ENCODE measurements at places on chromosomes 2 and 18.

DNA sequence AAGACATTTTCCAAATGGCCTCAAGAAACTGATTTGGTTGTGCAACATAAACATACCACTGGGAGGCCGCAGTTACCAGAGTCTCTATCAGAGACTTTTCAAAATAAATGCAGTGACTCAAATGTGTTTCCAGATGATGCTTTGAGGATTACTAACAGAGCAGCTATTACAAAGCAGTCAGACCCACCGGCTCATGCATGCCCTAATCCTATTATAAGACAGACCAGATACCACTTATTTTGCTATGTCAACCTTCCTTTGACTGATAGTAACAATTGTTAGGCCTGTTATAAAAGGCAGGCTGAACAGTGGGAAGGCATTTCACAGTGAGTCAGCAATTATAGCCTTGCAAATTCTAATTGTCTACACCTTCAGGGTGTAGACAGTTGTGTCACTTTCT is 217.7 kb downstream of the LRRTM1 start:
- DNase-seq: no peak

DNA sequence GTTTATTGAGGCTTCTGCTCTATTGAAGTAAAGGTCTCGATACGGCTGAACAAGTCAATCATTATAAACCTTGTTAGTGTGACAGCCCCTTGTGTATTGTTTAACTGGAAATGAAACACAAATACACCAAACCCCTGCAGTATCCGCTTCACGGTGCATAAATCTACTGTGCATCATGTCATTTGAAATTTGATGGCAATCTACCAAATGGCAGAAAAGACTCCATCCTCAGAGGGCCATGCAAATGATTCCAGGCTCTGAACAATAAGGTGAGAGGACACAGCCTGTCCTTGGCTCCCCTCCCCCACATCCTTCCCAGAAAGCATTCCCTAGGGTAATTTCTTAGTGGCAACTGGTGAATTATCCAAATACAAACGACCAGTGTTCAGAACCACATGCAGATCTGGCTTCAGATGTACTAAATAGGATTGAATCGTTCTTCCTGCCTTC is 80.6 kb downstream of the ADCYAP1 start:
- no peak for DNase-seq

- DNase-seq: no peak
Measured at GRCh38 chr2:195148004-195148403, 509.0 kb upstream of the SLC39A10 start.

GRCh38 chr2:101753720-101754490 is 56.4 kb downstream of the MAP4K4 start:
- DNase-seq: no peak

GRCh38 chr2:230591850-230592249 is 120.8 kb upstream of the CAB39 start:
- DNase-seq: no peak

- DNase-seq: no peak
Measured at GRCh38 chr2:71066856-71067255, 1.6 kb upstream of the NAGK start.

DNA sequence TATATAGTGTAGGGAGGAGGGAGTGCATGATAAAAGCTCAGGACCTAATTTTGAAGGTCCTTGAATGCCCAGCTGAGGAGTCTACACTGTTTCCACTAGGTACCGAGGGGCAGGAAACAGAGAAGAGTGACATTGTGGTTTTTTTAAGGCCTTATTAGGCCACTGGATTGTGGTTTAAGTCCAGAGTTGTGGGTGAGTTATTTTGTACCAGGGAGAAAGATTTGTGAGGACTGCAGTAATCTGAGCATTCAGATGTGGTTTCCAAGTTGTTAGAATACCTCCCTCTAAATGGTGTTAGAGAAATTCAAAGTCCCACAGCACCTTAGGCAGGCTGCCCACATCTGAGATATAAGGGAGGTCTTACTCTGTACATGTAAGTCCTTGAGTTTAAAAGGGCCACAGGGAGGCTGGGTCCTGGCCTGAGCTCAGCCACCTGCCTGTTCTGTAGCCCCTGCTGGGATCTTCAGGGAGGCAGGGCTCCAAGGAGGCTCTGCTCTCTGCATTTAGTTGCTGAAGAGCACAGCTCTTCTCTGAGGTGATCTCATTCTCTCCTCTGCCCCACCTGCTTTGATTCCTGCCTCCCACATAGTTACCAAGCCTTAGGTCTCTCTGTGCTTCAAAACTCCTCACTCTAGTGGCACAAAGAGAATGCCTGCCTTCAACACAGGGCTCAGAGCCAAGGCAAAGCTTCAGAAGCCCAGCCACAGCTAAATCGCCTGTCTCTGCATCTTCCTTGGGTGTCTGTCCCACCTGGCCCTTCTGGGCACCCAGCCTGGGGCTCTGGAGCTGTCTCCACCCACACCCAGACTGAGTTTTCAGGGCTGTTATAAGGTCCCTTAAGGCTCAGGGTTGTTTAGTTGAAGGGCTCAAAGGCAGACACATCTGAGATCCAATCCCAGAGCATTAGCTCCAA is 88.1 kb downstream of the VSNL1 start:
- no peak for DNase-seq
